ENCODE measurements at places on chromosomes 12 and 14.

DNA sequence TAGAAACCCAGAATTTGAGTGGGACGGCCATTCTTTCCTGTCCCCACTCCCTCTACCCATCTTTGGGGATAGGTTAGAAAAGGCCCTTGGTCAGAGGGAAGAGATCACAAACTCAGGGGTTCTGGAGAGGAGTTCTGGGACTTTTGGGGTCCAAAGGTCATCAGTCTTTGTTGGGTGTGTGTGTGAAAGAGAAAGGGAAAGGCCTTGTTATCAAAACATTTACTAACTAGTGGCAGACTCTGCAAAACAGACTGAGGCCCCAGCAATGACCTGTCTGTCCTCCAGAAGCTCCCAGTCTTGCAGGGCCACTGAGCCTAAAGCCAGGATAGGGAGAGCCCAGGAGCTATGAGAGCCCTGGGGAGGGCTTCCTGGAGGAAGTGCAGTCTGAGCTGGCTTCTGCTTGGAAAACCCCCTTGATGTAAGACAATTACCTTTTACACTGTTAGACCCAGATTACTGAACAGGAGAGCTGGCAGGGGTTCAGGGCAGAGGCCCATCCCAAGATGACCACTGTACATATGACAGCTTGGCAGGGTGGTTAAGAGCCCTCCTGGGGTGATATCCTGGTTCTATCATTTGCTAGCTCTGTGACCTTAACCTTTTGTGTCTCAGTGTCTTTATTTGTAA, 429.1 kb upstream of the CCDC196 start:
- DNase-seq = no peak

- DNase-seq = no peak
These were observed 110.6 kb downstream of the TTC8 start for GRCh38 chr14:88935083-88935482.

GRCh38 chr14:63182968-63183367, 21.3 kb upstream of the RHOJ start:
- DNase-seq = no peak

GRCh38 chr12:49491823-49492222, 47.0 kb upstream of the KCNH3 start:
- no peak for DNase-seq

DNA sequence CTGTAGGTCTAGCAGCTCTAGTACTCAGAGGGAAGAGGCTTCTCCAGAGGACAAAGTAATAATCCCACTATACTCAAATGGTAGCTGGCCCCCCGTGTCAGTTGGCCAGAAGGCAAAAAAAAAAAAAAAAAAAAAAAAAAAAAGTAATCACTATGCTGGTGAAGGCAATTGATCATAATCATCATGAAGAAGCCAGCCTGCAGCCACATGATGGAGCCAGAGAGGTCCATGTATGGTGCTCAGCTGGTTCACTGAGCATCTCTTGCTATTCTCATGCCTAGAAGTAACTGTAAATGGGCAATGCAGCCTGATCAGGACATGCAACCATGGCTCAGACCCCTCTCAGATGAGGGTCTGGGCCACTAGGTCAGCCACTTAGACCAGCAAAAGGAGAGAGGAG, 378.8 kb downstream of the MED13L start:
- DNase-seq = no peak

- no peak for DNase-seq
These were observed 183.0 kb downstream of the PAX9 start for GRCh38 chr14:36844443-36845195.

DNA sequence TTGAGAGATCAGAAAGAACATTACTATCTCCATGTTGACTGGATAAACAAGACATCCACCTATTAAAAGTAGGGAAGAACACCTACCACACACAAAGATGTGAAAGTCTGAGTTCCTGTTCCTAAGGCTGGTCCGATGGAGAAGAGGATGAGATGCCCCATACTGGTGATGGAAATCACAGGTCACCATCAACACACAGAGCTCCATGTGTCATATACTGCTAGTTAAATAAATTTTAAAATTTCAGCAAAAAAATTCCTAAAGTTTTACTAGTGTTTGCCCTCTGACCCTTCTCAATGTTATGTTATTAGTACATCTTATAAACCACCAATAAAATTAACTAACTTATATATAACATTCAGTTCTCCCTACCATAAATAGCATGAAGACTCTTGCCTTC, 59.1 kb downstream of the KCNA5 start:
- no peak for DNase-seq

GRCh38 chr14:77980475-77981321, 180.8 kb downstream of the ADCK1 start:
- DNase-seq = peak; percentile 5

DNA sequence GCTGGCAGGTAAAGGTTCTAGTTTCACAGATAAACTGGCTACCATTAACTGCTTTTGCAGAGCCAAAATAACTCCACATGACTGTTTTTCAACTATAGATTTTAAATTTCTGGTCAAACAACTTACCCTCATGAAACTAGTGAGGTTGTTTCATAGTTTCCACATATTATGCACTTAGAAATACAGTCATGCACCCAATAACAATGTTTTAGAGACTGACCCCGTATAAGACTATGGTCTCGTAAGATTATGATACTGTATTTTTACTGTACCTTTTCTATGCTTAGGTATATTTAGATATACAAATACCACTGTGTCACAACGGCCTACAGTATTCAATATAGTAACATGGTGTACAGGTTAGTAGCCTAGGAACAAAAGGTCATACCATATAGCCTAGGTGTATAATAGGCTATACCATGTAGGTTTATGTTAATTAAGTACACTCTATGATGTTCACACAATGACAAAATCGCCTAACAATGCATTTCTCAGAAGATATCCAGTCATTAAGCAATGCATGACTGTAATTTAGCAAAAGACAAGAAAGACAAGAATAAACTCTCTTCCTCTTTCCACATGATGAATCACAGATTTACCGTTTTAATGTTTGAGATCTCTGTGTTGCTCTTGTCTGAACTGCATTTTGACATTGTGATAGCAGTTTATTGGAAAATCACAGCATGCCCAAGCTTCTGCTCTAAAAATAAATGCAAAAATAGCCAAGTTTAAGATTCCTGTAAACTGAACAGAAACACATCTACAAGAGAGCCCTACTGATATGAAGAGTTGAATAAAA, 17.1 kb downstream of the DICER1 start:
- no peak for DNase-seq

GRCh38 chr12:116662612-116663144, 75.2 kb downstream of the SPRING1 start:
- DNase-seq = peak; percentile 58

- DNase-seq = peak; percentile 83
These were observed 243.1 kb upstream of the PWP1 start for GRCh38 chr12:107442326-107442987.

GRCh38 chr12:59600171-59600570, 4.3 kb downstream of the SLC16A7 start:
- no peak for DNase-seq

GRCh38 chr14:40393143-40393542, 960.9 kb upstream of the FBXO33 start:
- no peak for DNase-seq

DNA sequence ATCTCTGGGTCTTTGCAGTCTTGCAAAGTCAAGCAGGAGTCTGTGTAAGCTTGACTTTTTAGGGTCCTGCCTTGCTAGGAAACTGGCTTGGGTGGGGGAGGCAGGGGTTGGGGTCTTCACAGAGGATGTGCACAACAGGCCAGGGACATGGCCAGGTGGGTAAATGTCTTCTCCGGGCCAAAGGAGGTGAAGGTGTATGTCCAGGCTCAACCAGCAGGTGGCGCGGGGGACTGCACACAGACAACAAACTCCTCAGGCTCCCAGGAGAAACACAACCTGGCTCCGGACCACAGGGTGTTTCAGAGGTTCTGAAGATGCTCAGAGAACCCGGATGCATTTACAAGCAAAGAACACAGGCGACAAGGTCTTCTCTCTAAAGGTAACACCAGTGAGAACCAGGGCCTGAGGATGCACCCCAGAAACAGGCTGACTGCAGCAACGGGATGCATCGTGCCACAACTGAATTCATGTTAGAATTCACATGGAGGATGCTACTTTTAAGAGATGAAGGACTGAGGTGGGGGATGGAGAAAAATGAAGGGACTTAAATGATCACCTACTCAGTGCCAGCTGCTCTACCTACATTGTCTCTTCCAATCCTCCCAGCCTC, 56.0 kb downstream of the PLEKHG3 start:
- DNase-seq = no peak

DNA sequence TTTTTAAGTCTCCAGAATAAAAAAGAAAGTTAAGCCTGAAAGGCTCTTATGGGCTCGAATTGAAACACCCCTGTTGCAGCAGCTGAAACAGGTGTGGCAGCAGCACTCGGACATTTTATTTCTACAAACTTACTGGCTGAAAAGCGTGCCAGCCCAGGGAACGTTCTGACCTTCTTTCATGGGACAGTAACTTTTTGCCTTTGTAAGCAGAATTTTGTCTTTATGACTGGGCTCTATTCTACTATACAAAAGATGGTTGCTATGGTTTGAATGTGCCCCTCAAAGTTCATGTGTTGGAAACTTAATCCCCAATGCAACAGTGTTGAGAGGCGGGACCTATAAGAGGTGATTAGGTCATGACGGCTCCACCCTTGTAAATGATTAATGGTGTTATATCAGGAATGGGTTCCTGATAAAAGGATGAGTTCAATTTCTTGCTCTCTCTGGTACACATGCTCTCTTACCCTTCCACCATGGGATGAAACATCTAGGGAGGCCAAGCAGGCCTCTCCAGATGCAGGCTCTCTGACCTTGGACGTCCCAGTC, 52.7 kb downstream of the PELI2 start:
- no peak for DNase-seq

DNA sequence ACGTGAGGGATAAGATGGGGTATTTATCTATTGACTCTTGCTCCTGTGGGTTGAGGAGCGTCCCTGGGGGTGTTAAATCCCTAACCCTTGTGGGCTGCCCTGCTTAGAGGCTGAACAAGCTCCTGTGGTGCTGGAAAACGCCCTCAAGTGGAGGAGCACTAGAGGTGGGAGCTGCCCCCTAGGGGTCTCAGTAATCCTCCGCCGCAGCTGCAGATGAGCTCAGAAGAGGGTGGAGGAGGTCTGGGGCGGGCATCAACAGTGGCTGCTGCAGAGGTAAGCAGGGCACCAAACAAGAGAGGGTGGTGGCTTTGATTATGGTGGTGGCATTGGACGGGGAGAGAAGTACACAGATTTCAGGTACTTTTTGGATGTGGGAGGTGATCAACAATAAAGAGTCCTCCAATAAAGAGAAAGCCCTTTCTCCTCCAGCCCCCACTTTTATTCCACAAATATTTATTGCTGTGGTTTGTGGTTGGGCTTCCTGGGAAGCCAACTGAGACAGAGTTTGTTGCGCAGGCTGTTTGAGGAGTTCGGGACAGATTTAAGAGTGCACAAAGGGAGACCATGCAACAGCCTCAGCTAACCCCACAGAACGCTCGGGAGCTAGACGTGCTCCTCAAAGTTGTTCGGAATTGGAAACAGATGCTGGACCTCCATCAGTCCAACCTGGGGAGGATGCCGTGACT, 179.9 kb downstream of the ADCK1 start:
- no peak for DNase-seq

DNA sequence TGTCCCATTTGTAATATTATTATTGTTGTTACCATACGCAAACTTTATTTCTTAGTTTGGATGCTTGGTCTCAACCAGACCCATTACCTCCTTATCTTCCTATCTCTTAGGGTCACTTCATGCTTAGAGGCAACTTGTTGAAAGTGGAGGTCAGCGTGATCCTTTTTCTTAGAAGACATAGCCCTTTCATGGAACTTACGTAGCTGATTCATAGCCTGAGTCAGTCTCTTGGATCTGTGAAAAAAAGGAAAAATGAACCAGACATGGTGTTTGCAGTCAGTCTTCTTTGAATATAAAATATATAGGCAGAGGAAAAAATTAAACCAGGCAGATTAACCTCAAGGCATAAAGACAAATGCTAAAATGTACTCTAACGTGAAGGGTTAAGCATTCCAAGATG, 613.7 kb downstream of the DIO2 start:
- DNase-seq = no peak

- no peak for DNase-seq
These were observed 423.9 kb downstream of the SOX5 start for GRCh38 chr12:23525450-23526072.

DNA sequence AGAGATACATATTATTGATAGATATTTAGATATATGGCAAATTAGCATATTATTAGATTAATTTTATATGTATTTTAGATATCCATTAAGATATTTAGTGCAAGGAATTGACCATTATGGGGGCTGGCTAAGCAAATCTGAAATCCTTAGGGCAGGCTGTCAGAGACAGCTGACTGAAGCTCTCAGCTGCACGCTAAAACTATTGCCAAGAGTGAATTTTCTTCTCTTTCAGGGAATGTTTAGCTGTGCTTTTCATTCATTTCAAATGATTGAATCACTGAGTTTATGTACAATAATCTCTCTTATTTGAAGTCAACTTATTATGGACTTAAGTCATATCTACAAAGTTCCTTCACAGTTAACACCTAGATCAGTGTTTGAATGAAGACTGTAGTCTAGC, 566.5 kb downstream of the LRFN5 start:
- DNase-seq = peak; percentile 76

- peak; percentile 77 for DNase-seq
These were observed 939 bp downstream of the TGFB3 start for GRCh38 chr14:75980856-75981255.

GRCh38 chr12:115303723-115304309, 619.8 kb upstream of the TBX3 start:
- peak; percentile 51 for DNase-seq

GRCh38 chr14:105053996-105054395, 11.2 kb downstream of the GPR132 start:
- no peak for DNase-seq

DNA sequence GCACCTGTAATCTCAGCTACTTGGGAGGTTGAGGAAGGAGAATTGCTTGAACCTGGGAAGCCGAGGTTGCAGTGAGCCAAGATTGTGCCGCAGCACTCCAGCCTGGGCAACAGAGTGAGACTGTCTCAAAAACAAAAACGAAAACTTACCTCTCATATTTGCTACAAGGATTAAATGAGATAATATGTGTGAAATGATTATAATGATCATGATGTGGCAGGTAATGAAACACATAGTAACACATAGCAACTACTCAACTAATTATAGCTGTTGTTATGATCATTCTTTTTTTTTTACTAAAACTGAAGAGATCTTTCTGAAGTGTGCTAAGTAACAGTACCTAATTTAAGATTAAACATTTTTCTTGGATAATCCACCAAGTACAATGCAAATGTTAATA, 30.1 kb downstream of the RPGRIP1 start:
- no peak for DNase-seq

DNA sequence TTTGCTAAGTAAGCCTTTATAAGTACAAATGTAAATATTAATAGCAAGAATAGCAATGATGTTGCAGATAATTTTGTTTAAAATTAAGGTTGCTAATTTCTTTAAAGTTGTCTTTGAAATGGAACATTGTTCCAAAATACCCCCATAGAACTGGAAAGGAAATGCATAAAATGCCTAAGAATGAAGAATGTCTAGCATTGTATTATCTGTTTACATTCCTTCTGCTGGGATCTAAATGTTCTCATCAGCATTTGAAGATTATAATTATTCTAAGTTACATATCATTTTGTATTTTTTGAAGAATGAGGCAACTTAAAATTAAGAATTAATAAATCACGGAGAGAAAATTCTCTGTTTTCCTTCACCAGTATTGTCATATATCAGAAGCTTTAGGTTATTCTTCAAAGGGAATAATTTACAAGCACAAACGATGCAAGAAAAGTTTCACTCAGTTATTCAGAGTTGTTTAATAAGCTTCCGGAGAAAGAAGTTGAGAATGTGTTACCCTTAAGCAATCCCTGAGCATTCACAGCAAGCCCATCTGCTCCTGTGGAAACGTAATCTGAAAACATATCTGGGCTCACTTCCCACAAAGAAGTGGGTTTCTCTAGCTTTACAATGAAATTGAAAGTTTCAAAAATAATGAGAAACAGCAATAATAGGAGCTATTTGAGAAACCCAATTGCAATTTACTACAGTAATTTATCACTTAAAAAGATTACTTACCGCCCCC, 21.3 kb downstream of the SLC6A15 start:
- DNase-seq = no peak
